ENCODE measurements at places on chromosomes 16 and 17.
A peak's percentile ranks its signal among the peaks of the same experiment; 100 is the strongest.

DNA sequence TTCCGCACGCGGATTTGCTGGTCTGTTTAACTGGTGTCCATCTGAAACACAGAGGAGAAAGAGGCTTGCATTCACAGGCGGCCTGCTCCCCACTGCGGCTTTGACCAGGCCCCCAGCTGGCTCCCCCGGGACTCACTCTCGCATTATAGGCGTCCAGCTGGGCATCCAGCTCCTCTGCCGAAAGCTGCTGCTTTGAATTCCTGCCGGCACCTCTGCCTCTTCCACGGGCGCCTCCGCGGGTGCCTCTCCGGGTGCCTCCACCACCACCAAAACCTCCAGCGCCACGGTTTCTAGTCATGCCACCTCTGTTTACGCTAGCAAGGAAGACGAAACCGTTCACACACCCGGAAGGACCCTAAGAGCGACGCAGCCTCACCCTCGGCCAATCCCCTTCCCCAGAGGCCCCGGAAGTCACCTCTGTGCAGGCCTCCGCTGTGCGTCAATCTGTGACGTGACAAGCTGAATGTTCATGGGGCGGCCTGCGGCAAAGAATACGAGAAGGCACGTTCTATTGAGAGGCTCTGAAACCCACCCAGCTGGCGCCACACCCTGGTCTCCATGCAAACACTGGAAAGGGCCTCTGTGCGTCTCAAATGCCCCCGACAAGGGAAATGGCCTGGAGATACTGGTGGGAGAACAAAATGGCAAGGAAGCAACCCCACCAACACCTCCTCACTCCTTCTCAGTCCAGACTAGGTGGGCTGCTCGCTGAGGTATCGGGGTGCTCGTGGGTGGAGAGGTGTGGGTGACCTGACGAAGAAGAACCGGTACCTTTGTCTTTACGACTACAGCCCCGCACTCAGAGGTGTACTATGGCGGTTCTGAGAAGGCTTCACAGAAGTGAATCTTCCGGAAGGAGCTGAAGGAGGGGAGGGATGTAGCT, 3.0 kb downstream of the ALYREF start:
- DNase-seq: no peak

DNA sequence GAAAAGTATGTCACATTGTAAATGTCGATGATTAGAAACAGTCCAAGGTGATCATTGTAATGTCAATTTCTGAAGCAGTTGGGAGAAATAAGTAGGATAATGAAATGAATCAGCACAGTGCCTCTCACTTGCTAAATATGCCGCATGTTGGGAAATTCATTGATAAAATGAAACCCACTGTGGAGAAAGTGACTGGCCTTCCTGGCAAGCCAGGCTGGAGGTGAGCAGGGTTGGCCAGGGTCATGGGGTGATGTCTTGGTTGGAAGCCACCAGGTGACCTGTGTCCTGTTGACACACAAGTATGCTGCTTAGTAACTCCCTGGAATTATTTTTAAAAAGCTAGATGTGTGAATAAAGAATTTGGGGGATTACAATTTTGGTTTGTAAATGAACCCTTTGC, 14.9 kb upstream of the WNT9B start:
- DNase-seq: no peak

DNA sequence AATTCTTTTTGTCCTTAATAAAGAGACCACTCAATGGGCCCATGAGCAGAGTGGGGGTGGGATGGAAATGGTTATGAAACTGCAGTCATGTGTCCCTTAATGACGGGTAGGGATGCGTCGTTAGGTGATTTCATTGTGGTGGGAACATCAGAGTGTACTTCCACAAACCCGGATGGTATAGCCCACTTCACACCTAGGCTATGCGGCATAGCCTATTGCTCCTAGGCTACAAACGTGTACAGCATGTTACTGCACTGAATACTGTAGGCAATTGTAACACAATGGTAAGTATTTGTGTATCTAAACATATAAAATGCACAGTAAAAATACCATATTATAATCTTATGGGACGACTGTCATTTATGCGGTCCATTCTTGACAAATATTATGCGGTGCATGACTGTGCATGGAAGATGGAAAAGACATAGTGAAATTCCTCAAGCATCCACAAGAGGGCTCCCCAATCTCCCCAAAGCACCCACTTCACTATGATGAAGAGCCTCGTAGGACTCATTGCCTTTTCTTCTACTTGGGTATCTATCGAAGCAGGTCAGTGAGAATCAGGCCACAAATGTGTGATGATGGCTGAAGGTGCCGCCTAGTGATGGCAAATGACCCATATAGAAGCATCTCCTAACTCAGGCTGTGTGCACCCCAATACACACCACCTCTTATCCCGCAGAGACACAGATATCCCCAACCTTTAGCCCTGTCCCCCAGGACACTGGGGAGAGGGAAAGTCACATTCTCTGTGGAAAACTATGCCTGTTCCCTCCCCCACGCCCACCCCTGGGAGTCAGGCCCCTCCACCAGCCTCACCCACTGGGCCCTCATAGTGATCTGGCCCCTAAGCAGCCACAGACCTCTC, 43.5 kb downstream of the TBX21 start:
- DNase-seq: peak; percentile 23

- peak; percentile 86 for DNase-seq
Measured at GRCh38 chr16:1959269-1960039, at the start of gene NDUFB10. TSS of gene NDUFB10 (plus strand) at chr16:1959538. CDS start at chr16:1959625, 87 bp downstream.

GRCh38 chr16:14289692-14290340, 218.7 kb downstream of the MRTFB start:
- no peak for DNase-seq

DNA sequence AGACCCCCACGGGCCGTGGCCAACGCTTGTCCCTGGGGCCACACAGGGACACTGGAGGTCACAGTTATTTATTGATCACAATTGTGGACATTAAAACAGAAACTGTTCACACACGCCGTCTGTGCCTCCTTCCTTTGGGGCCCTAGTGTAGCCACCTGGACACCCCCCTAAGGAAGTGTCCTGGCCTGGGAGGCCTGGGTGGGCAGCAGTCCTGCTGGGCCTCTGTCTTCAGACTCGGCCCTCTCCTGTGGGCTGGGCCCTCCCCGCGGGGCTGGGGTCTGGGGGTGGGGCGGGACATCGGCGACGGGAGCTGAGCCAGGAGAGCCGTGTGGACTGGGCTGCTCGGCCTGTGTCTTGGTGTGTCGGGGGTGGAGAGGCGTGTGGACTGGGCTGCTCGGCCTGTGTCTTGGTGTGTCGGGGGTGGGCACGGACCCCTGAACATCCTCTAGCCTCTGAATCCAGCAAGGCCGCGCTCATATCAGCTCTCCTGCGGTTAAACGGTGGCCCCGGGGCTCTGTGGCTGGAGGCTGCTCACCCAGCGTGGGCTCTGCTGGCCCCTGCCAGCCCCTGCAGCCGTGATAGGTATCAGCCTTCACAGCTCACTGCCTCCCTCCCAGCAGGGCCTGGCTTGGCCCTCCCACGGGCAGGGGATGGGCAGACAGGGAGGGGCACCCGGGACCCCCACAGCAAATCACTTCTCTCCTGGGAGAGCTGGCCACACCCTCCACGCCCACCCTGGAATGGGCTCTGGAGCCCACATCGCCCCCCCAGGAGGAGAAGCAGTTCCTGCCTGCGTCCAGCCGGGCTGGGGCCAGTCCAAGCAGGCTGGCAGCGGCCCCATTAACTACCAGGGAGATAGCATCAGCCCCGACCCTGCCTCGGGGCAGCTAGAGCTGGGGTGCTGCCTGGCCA, 1.1 kb upstream of the NHLRC4 start:
- no peak for DNase-seq

DNA sequence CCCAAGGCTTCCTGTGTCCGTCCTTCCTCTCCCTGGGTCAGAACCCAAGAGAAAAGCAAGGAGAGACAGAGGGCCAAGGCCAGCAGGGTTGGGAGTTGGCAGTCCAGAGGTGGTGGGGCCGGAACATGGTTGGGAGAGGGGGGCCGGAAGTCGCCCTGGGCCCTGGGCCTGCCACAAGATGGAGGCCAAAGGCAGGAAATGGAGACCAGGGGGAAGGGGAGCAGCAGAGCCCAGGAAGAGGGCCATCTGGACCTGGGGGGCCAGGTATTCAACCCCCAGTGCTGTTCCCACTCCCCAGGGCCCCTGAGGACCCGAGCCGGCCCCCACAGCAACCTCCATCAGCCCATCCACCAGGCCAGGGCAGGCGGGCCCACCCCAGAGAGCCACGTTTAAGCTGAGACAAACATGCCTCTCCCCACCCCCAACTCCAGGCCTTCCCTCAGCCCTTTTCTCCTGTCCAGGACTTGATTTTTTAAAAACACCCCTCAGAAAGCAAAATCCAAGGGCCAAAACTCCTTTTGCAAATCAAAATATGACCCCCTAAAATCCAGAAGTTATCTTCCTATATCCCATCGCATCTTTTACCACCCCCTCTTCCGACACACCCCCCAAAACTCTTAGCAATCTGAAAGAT, 4.4 kb upstream of the BCL6B start:
- DNase-seq: no peak

DNA sequence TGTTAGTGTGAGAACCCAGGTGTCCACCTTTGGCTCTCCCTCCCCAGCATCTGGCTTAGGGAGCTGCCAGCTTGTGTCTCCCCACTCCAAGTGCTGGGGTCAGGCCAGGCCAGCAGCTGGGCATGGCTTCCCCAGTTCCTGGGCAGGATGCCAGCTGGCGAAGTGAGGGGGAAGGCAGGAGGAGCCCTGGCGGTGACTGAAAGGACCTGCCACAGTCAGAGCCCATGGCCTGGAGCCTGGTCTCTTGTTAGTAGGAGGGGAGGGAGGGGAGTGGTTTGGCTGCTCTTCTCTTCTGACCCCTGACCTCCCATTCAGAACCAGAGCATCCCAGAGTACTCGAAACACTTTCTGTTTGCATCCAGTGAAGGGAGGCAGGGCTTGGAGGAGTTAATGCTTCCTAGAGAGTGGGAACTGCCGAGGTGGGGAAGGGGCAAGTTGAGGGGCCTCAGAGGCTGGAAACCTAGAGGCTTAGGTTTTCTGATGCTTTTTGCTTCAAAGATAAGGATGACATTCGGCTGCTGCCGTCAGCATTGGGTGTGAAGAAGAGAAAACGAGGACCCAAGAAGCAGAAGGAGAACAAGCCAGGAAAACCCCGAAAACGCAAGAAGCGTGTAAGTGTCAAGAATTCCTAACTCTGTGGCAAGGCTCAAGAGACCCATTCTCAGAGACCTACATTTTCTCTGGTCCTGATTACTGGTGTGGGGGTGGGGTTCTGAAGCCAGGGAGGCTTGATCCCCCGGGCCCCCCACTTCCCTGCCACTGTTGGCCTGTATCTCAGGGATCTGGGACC, 772 bp downstream of the CHD3 start:
- no peak for DNase-seq

GRCh38 chr17:40416671-40417070, 1.0 kb downstream of the TOP2A start:
- no peak for DNase-seq

GRCh38 chr17:4789701-4789950, 862 bp downstream of the GLTPD2 start:
- no peak for DNase-seq

GRCh38 chr17:76599694-76600460, 14.2 kb upstream of the ST6GALNAC2 start:
- no peak for DNase-seq

- no peak for DNase-seq
Measured at GRCh38 chr17:15514469-15514868, 47.0 kb upstream of the CDRT4 start.

DNA sequence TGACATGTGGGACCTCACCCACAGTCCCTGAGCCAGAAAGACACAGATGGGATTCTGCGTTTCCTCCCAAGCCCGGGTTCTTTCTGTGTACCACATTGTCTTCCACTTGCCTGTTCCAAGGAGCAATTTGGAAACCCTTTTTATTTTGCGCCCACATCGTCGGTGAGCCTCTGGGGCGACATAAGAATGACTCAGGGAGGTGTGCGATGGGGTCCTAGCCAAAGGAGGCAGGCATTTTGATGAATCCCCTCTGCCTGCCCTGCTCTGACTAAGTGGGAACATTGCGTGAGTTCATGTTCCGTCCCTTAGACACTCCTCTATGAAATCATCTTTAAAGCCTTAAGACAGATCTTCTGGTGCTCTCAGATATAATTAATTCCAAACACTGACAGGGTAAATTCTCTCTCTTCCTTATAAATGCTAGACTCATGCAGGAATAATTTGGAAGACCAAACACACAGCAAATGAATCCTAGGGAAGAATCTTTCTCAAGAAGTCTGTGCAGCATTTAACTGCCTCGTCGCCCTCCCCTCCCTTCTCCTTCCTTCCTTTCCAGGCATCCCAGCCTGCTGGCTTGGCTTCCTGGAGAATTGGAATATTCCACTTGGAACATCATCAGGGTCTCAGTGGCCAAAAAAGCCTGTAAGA, 52.7 kb upstream of the FOXF1 start:
- DNase-seq: no peak

- no peak for DNase-seq
Measured at GRCh38 chr17:27954548-27955495, 61.7 kb upstream of the LYRM9 start.
